Left lung (tissue), 14 donors: ENCODE measurements at places on chromosomes 6 and 20. TPM values are rescaled to one million over a fixed set of nuclear protein-coding genes. Genes with fewer than 3 reads are reported as not detected.

The NOTCH4 gene
- total RNA-seq, result 37.0 TPM

The TEAD3 gene
- total RNA-seq, result 18.1 TPM

The ERVFRD-1 gene
- 0.09 TPM for total RNA-seq

The INSM1 gene
- not detected for total RNA-seq

The TRAPPC3L gene
- total RNA-seq, result 0.12 TPM

The APCDD1L gene
- total RNA-seq, result 0.13 TPM

The CCN6 gene
- not detected for total RNA-seq

The PACSIN1 gene
- total RNA-seq, result not detected

The COX4I2 gene
- 15.7 TPM for total RNA-seq

The HEY2 gene
- 3.6 TPM for total RNA-seq

The EYA2 gene
- total RNA-seq, result 0.82 TPM

The FLOT1 gene
- total RNA-seq, result 148 TPM

The PDCD2 gene
- total RNA-seq, result 60.4 TPM

The VSTM2L gene
- 31.9 TPM for total RNA-seq

The GPLD1 gene
- 2.7 TPM for total RNA-seq

The PLG gene
- 0.29 TPM for total RNA-seq

The CGA gene
- not detected for total RNA-seq

The BANF2 gene
- not detected for total RNA-seq

The PFDN6 gene
- 43.0 TPM for total RNA-seq

The PRSS16 gene
- total RNA-seq, result 18.3 TPM

The IPCEF1 gene
- total RNA-seq, result 2.4 TPM

The C20orf96 gene
- total RNA-seq, result 6.9 TPM

The LTA gene
- 0.17 TPM for total RNA-seq

The GSTA3 gene
- not detected for total RNA-seq

The ZNF831 gene
- 0.38 TPM for total RNA-seq

The MAVS gene
- 38.7 TPM for total RNA-seq

The GPR63 gene
- total RNA-seq, result 0.71 TPM

The DCDC2 gene
- 8.4 TPM for total RNA-seq

The ARHGAP40 gene
- 0.44 TPM for total RNA-seq

The LPIN3 gene
- total RNA-seq, result 20.4 TPM

The ASCC3 gene
- 43.2 TPM for total RNA-seq

The RFX6 gene
- not detected for total RNA-seq

The DSP gene
- total RNA-seq, result 29.2 TPM

The C6orf62 gene
- 144 TPM for total RNA-seq

The MYT1 gene
- total RNA-seq, result not detected

The SLC52A3 gene
- 2.7 TPM for total RNA-seq

The TBC1D20 gene
- 37.7 TPM for total RNA-seq

The TRAM2 gene
- 30.5 TPM for total RNA-seq

The ATP9A gene
- total RNA-seq, result 34.2 TPM

The ULBP3 gene
- total RNA-seq, result 10.0 TPM

The ANKEF1 gene
- 7.4 TPM for total RNA-seq

The OR2H1 gene
- total RNA-seq, result not detected

The ME1 gene
- total RNA-seq, result 22.6 TPM

The ZNF165 gene
- total RNA-seq, result 3.4 TPM

The MRPS18A gene
- 27.0 TPM for total RNA-seq

The PRRT1 gene
- total RNA-seq, result 1.6 TPM

The CCN2 gene
- total RNA-seq, result 66.5 TPM

The FOXF2 gene
- 12.6 TPM for total RNA-seq

The EBF4 gene
- total RNA-seq, result 10.0 TPM

The FAM83C gene
- total RNA-seq, result not detected

The IL17A gene
- not detected for total RNA-seq

The SLC22A7 gene
- not detected for total RNA-seq
